ENCODE measurements at places on chromosomes 7 and 10. TPM values are rescaled to one million over a fixed set of nuclear protein-coding genes. Genes with fewer than 3 reads are reported as not detected.

LIPF gene
- total RNA-seq, result not detected

DNA sequence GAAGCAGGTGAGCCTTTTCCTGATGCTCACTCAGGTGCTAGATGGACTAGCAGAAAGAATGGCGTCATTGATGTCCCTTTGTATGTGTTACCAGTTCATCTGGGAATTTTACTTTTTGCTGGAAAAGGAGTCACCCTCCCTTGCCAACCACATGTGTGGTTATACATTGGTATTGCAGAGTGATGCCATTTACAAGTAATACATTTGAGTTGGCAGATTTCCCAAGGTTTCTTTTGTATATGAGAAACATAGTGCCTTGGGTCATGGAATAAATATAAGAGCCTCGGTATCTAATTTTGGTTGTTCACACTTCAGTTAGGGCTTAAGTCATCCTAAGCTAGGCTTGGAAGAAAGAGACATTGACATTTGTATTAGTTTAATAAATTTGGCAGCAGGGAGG is 10.4 kb upstream of the ATXN7L1 start:
- no peaks in the 10 kb centered on the region for H3K4me1 ChIP-seq
- DNase-seq, result no peak
- no peaks in the 10 kb centered on the region for H3K27me3 ChIP-seq
- H3K27ac ChIP-seq, result no peak overlapping the region
- H3K4me3 ChIP-seq, result no peak overlapping the region

LIPM gene
- not detected for total RNA-seq

MMD2 gene
- not detected for total RNA-seq

DNA sequence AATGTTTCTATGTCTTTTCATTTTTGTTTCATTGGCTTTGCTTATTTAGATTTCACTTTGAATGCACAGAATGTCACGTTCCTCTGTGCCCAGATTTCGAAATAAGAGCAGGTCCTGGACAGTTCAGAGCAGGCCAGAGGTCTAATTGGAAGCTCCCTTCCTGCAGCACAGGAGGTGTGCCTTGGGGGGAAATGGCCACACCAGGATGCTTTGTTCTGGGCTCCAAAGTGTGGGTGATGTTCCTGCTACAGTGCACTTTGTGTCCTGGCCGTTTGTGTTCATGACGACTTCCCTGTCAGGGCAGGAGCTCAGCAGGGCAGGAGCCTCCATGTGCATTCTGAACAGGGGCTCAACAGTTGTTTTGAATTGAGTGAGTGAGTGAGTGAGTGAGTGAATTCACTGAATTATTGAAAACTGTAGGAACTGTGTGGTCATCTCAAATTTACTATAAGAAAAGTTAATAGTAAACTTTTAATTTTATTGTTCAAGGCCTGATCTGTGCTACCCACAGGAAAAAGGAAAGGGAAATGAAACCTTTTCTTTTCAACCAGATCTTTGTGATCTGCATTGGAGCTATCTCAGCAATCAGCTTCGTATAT is 109.5 kb upstream of the GJD4 start:
- peak overlapping the region; percentile 32 for H3K27ac ChIP-seq
- no peaks in the 10 kb centered on the region for H3K27me3 ChIP-seq
- H3K36me3 ChIP-seq, result peaks cover 1% of the 10 kb centered on the region

- no peak for DNase-seq
- H3K36me3 ChIP-seq, result peaks cover 5% of the 10 kb centered on the region
- H3K4me1 ChIP-seq, result peaks cover 4% of the 10 kb centered on the region
These were observed 76.7 kb downstream of the ZEB1 start for GRCh38 chr10:31395695-31396094.

DNA sequence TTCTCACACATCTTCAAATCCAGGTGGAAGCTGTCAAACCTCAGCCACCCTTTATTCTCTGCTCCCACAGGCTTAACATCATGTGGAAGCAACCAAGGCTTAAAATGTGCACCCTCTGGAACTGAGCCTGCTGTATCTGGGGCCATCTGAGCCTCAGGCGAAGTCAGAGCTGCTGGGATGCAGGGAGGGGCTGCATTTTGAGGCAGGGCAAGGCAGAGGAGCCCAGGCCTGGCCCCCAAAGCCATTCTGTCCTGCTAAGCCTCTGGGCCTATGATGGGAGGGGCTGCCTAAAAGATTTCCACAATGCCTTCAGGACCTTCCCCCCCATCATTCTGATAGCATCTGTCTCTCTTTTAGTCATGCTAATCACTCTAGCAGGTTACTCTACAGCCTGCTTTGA is 51.7 kb upstream of the COBL start:
- no peaks in the 10 kb centered on the region for H3K36me3 ChIP-seq
- no peak overlapping the region for H3K27ac ChIP-seq
- H3K27me3 ChIP-seq, result no peaks in the 10 kb centered on the region
- no peak for DNase-seq

DNA sequence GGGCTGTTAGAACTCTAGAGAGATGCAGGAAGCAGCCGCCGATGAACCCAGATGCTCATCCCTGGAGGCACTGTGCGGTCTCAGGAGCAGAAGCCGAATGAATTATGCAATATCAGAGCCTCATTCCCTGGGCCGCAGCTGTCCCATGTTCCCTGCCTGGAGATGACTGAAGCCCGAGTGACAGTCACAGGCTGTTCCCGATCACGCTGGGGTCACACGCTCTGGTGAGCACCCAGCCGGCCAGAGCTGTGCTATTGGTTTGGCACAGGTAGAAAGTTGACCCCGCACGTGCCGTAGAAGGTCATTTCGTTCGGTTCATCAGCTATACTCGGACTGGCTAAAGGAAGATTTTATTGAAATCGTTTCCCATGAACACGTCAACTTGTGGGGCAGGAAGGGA is 140.5 kb upstream of the SH2B2 start:
- no peak overlapping the region for H3K27ac ChIP-seq
- H3K27me3 ChIP-seq, result no peaks in the 10 kb centered on the region
- DNase-seq, result no peak
- H3K4me1 ChIP-seq, result peaks cover 3% of the 10 kb centered on the region
- no peak overlapping the region for H3K4me3 ChIP-seq
- H3K36me3 ChIP-seq, result peaks cover 2% of the 10 kb centered on the region

DNA sequence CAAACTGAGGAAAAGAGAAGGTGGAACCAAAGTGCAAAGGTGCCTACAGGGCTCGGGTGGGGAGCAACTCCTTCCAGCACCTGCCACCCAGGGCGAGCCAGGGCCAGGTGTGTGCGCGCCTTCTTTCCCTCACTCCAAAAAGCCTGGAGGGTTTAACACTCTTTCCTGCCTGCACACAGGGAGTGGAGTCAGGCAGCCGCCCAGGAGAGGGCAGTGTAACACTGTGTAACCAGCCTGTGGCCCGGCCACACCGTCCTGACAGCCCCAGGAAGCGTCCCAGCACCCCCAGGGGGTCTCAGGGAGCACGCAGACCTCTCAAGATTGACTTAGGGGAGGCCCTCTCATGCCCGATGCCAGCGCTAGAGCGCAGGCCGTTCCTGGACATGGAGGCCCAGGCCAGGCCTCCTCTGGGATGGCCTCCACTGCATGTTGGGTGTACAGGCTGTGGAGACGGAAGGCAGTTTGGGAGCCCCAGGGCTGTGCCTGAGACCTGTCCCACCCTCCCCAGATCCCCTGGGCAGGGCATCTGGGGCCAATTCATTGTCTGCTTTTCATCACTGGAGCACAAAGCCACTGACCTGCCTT is 13.4 kb downstream of the BRI3 start:
- no peaks in the 10 kb centered on the region for H3K4me1 ChIP-seq
- H3K4me3 ChIP-seq, result no peak overlapping the region
- peak; percentile 47 for DNase-seq
- H3K27ac ChIP-seq, result no peak overlapping the region
- no peaks in the 10 kb centered on the region for H3K27me3 ChIP-seq
- H3K36me3 ChIP-seq, result peaks cover 43% of the 10 kb centered on the region
